ENCODE measurements at places on chromosomes 1 and 21.

DNA sequence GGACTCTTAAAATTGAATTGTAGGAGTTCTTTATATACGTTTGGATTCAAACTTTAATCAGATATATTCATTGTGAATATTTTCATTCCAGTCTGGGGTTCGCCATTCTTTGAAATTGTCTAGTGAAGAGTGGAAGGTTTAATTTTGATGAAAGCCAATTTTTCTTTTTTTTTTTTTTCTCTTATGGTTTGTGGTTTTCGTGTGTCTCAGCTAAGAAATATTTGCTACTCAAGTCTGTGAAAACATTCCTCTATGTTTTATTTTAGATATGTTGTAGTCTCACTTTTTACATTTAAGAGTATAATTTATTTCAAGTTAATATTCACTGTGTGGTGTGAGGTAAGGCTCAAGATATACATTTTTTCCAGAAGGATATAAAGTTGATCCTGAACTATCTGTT is 220.5 kb downstream of the KCNT2 start:
- no peak for DNase-seq

DNA sequence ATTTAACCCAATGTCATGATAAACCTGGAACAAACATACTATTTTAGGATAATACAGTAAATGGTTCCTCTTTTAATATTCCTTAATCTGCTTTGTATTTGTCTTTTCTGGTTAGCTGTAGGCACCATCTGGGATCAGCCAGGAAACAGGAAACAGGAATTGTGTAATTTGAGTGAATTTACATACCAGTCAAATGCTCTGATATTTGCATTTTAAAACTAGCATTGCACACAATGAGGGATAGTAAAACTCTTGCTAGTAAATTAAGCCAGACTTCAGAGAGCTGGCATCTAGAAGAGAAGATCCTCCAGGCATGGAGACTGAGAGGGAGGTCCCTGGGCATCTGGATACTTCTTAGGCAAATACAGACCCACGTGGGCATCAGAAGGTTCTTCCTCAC is 103.5 kb downstream of the HMCN1 start:
- no peak for DNase-seq

DNA sequence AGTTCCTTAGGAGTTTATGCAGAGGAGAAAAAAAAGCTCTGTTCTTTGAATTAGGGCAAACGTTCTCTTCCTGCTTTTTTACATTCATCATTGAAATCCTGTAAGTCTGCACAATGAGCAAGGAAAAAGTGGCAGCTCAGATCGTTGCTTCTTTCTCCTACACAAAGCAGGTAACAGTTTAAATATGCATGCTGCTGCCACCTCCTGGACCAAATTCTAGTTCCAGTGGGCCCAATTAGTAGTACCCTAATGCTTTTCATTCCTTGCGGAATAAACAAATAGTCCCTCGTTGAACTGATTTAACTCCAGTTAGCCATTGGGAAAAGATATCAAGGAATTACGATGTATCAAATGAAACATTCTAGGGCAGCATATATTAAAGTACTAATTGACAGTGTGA is 20.1 kb downstream of the YTHDF2 start:
- DNase-seq = no peak

- no peak for DNase-seq
Measured at GRCh38 chr1:1264868-1265272, 8.8 kb downstream of the UBE2J2 start.

Data from suprapubic skin (tissue), 4 donors.